ENCODE measurements at places on chromosomes 3 and 15.

GRCh38 chr3:131708241-131708640 is 205.5 kb upstream of the MRPL3 start:
- no peak for DNase-seq

- peak; percentile 67 for DNase-seq
These were observed 3.0 kb downstream of the PLA1A start for GRCh38 chr3:119600732-119601131.

GRCh38 chr15:28098766-28099554 is at the start of gene OCA2:
OCA2 (minus strand) TSS chr15:28099315; CDS start chr15:28081874, 17,441 bp downstream.
- DNase-seq = no peak

DNA sequence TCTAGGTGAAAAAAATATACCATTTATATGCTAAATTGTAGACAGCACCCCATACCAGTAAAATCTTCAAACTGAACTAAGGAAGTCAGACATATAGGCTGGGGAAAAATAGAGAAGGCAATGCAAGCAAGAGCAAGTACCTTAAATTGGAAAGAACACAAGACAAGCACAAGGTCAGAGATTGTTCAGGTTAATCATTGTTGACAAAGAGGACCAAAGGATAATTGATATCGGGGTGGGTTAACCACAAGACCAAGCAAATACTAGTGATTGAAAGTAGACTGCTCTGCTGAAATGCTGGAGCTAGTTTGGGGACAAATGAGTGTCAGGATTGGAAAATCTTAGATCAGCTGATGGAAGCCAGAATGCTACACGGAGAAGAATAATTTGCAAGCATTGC is 499.8 kb downstream of the ROBO2 start:
- DNase-seq = no peak

- no peak for DNase-seq
These were observed 31.4 kb downstream of the FNDC3B start for GRCh38 chr3:172070802-172071201.

DNA sequence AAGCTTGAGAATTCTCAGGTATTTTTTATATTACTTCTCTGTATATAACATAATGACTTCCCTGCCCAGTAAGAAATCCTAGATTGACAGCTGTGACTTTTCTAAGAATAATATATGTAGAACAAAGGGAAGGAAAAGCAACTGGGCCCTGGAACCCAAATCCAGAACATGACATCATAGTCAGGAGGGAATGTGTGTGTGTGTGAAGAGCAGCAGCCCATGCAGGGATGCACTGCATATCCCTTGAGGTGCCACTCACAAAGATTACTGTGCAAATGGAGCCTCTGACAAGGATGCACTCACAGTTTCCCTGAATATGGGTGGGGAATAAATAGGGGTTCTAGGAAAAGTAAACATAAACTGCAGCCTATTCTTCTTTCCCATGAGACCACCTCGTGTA is 279.5 kb downstream of the NEK10 start:
- no peak for DNase-seq

DNA sequence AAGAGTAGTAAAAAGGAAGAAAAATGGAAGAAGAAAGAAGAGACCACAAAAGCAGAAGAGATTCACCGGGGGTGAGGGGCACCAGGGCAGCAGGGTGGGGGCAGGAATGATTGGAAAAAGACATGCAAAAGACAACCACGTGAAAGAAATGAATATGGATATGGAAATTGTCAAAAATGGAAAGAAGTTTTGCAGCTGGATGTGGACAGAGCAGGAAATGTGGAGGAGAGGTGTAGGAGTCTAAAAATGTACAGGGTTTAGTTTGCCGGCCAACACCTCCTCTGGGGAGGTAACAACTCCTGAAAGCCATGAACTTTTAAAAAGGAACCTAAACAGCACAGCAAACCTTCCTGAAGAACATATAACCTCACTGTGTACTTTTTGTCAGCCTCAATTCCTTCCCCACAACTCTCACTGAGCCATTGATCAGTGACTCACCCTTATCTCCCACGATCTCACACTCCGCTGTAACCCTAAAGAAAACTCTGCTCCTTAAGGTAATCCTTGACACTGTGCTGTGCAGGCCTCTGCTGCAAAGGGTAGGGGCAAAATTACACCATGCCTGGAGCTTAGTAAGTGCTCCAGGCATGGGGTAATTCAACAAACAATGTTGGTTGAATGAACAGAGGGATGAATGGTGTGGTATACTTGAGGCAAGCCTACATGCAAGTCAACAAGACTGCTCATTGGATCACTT is 100.2 kb upstream of the BOC start:
- no peak for DNase-seq

DNA sequence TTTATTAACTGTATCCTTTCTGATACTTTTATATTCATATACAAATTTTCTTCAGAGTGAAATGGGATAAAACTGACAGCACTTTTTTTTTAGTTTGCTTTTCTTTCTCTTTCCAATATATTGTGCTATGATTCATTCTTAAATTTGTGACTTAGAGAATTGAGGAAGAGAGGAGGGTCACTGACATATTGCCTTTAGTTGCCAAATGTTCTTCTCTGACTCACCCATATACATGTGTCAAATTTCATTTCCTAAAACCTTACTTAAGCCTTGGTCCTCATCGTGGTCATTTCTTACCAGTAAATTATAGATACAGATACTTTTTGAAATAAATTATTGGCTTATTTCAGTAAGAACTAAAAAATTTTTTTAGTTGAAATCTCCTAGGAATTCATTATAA is 53.9 kb downstream of the CLASP2 start:
- DNase-seq = peak; percentile 93

- no peak for DNase-seq
These were observed 60.3 kb downstream of the UBE3A start for GRCh38 chr15:25378501-25378901.

DNA sequence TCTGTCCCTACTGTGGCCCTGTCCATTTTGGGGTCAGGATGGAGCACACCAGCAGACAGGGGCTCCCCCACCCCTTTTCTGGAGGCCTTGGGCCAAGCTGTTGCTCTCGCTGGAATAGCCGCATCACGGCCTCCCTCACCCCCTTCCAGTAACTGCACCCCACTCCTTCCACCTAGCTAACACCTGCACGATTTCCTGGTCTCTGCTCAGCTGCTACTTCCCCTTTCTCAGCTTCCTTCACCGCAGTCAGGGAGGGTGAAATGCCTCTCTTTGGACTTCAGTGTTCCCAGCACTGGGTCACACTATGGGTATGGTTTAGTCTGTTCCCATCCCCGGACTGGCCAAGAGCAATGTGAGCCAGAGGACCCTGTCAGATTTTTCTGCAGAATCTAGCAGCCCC is 400.2 kb downstream of the MCTP2 start:
- DNase-seq = no peak

GRCh38 chr15:88624156-88624970 is 3.2 kb downstream of the AEN start:
- DNase-seq = no peak

GRCh38 chr3:127740136-127740915 is 67.6 kb downstream of the ABTB1 start:
- no peak for DNase-seq

DNA sequence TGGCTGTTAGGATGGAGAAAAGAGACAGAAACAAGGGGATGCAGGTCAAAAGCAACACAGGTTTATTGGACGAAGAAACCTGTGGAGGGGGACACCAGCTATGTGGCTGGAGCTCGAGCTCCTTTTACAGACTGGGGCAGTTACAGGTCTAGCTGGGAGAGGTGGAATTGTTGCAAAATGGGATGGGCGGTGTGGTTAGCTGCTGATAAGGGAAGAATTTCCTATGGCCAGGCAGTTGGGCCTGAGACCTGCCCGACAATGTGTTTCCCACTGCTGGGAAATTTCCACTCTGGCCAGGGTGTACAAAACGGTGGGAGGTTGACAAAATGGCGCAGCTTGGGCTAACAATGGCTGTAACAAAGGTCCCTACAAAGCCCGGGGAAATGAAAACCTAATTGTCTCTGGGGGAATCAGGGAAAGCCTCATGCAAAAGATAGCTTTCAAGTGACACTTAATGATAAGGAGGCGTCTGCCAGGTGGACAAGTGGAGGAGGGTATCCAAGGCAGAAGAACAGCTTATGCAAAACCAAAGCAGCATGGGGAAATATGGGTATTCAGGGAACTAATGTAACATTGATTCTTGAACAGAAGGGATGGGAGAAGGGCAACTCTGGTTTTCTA is 137.4 kb upstream of the SGO1 start:
- no peak for DNase-seq

DNA sequence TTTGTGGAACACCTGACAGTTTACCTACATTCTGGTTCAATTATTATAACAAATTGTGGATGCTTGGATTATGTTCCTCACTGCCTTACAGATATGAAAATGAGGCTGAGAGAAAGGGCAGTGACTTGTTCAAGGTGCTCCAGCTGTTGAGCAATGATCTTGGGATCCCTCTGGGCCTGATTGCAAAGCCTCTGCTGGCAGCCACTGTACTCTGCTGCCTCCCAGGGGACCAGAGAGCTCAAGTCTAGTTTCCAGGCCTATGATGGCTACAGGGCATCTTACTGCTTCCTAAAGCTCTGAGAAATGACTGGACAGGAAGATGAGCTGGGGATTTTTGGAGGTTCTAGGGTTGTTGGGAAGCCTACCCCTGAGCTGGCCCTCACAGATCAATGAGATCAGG is 2.3 kb upstream of the SHC4 start:
- peak; percentile 41 for DNase-seq

DNA sequence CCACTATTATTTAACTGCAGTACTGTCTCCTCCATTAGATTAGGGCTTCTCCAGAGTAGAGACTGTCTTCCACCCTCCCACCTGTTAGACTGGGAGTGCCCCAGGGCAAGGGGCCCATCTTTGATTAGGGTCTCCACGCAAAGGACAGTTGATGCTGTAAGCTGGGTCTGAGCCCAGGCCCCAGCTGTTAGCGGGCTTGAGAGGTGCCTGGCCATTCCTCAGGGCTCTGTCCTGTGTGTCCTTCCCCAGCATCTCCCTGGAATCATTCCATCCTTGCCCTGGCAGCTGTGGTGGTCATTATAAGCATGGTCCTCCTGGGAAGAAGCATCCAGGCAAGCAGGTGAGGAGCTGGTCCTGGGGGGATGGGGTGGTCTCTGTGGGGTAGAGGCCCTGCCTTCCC is 6.1 kb downstream of the SLC51B start:
- no peak for DNase-seq

- DNase-seq = no peak
These were observed 43.0 kb downstream of the RBM15B start for GRCh38 chr3:51434110-51434509.

DNA sequence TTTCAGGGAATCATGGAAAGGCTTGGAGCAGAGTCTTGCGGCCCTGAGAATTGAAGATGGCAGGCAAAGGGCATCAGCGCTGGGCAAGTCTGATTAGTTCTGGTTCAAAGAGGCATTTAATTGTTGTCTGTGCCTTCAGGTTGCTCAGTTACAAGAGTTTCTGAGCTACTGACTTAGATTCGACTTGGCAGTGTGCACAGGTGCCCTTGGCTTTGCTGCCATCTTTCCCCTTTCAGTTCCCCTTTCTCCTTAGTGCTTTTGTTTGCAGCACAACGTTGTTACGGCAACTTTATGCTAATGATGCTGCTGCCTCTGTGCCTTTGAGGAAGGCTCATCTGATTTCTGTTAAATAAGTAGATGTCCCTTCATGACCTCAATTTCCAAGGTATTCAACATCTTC is 12.5 kb downstream of the P2RY14 start:
- peak; percentile 66 for DNase-seq

DNA sequence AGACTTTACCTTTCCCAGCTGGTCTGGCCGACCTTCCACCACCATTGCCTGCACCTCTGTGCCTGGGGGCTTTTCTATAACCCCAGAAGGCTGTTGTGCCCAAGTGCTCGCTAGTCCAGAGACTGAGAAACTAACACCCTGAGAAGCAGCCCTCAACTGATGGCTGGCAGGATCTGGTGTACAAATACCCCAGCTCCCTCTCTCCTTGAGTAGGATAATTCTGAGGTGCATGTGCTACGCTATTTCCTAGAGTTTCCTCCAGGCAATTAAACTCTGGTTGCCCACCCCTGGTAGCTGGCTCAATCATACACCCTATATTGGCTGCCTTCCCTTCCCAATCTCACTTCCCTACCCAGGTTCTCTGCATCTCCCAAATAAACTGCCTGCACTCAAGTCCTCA is 11.5 kb upstream of the SLC6A1 start:
- no peak for DNase-seq

GRCh38 chr3:181948286-181948685 is 236.6 kb downstream of the SOX2 start:
- no peak for DNase-seq

DNA sequence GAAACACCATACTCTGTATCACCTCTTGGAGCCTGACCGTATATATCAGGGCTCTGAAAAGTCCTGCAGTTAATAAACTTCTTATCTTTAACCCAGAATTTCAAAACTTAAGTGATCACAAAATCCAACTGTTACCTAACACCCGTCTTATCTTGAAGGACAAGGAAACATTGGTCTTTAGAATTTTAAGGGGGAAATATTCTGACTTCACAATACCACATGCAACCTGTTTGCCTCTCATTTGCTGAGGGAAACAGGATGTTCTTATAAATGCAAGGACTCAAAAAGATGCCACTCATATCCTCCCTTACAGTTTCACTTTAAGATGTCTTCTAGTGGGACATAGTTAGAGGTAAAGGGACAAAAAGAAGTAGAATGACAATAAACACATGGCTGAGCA is 67.9 kb downstream of the CRTC3 start:
- DNase-seq = no peak

GRCh38 chr3:194102436-194102835 is 33.5 kb upstream of the HES1 start:
- DNase-seq = no peak

GRCh38 chr3:134496471-134497071 is 10.7 kb downstream of the CEP63 start:
- no peak for DNase-seq

DNA sequence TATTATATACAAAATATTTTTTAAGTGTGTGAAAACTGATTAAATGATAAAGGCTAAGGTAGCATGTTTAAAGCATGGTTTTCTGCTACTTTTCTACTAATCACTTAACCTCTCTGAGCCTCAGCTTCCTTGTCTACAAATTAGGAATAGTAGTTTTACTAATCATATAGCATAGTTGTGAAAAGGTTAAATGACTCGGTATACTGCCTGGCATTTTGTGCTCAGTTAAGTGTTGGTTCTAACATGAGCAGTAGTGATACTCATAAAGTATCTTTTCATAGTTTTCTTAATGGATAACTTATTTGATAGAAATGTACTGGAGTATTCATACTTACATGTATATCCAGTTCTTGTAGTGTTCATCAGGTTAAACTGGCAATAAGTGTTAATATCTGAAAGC is 13.6 kb downstream of the RASA2 start:
- DNase-seq = no peak

- peak; percentile 7 for DNase-seq
These were observed 80.9 kb upstream of the ARHGEF26 start for GRCh38 chr3:154040283-154040682.
